HCT116 (cell line): ENCODE measurements at places on chromosomes 2 and 18.
A peak's percentile ranks its signal among the peaks of the same experiment; 100 is the strongest.

- no peaks in the 10 kb centered on the region for H3K36me3 ChIP-seq
- H3K27ac ChIP-seq, result no peak overlapping the region
- H3K4me1 ChIP-seq, result no peaks in the 10 kb centered on the region
- no peaks in the 10 kb centered on the region for H3K27me3 ChIP-seq
- DNase-seq, result no peak
Observed at GRCh38 chr2:26177122-26177521, 4.2 kb downstream of the GAREM2 start.

DNA sequence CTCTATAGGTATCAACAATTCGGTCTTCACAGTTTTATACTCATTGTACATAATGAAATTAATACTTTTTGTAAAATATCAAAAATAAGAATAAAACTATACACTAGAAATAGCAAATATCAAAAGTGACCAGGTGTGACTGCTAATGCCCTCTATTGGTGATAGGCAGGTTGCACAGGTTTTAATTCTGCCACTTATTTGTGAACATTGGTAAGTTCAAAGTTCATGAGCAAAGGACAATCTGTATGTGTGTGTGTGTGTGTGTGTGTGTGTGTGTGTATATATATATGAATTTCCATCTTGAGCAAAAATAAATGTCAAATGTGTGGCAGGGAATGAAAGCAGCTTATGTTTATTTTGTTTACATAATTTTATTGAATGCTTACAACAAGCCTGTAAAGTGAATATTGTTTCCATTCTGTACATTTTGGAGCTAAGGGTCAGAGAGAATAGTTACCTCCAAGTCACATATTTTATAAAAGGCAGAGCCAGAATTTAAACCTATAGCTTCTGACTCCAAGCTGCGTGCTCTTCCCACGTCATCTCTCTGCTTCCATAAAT, 537.4 kb downstream of the CPS1 start:
- H3K27ac ChIP-seq, result no peak overlapping the region
- DNase-seq, result peak; percentile 39
- H3K27me3 ChIP-seq, result no peaks in the 10 kb centered on the region
- no peak overlapping the region for H3K4me3 ChIP-seq
- H3K36me3 ChIP-seq, result no peaks in the 10 kb centered on the region
- no peaks in the 10 kb centered on the region for H3K4me1 ChIP-seq

DNA sequence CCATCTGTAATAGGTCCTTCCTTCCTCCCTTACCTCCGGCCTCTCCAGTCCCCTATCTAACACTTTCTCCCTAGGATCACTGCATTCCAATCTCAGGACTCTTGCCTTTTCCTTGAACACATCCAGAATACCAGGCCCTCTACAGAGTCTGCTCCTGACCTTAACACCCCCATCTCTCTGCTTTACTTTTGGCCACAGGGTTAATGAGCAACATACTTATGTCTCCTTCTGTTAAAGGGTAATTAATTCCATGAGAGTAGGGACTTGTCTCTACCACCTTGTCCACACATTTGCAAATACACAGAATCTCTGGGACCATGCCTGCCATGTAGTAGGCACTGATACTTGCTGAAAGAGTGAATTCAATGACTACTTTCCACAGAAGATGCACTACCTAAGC, 94.9 kb downstream of the COBLL1 start:
- no peaks in the 10 kb centered on the region for H3K4me1 ChIP-seq
- H3K36me3 ChIP-seq, result no peaks in the 10 kb centered on the region
- no peak overlapping the region for H3K4me3 ChIP-seq
- no peak for DNase-seq

DNA sequence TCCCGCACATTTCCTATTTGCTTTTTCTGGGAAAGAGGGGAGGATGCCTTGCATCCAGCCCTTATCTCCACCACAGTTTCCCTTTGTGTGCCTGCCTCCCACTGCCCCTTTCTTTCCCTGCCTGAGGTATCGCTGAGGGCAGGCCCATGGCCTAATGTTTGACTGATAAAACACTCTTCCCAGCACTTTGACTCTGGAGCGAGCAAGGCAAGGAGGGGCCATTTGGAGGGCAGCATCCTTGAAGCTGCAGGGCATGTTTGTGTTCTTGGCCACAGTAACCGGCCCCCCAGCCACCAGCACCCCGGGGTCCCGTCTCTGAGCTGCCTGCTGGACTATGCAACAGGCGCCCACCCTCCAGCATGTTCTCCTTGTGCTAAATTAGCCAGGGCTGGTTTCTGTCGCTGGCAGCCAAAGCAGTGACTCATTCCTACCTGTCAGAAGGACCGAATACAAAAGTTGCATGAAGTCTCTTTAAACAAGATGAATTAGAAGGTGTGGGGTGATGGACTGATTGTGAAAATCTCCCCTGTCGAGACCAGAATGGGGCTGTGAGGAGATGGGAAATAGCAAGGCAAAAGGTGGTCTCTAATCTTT, 50.7 kb downstream of the BCL2L11 start:
- H3K36me3 ChIP-seq, result no peaks in the 10 kb centered on the region; the same call in 1 of the 2 replicates
- H3K4me1 ChIP-seq, result peaks cover 42% of the 10 kb centered on the region
- no peaks in the 10 kb centered on the region for H3K27me3 ChIP-seq
- no peak for DNase-seq
- no peak overlapping the region for H3K4me3 ChIP-seq
- no peak overlapping the region for H3K27ac ChIP-seq

- H3K27me3 ChIP-seq, result no peaks in the 10 kb centered on the region
- DNase-seq, result no peak
- H3K4me1 ChIP-seq, result no peaks in the 10 kb centered on the region
- peaks cover 17% of the 10 kb centered on the region; the same call in 1 of the 2 replicates for H3K36me3 ChIP-seq
Observed at GRCh38 chr18:79904357-79905147, 46.9 kb downstream of the SLC66A2 start.

DNA sequence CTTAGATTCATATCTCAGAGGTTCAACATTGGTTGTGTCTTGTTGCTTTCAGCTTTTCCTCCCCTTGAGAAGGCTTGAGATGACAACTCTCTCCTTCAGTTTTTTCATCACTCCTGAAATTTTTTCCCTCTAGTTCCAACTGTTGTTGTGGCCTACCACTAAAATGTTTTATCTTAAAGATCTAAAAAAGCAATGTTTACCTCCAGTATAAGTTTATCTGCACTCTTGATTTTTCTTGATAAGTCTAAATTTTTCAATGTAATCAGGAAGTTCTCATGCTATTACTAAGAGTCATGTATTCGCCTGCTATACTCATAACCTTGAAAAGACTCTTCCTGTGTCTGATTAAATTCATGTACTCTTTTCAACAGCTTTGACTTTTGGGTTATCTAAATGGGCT, 366.3 kb upstream of the TFPI start:
- no peak overlapping the region for H3K4me3 ChIP-seq
- H3K36me3 ChIP-seq, result no peaks in the 10 kb centered on the region
- no peak for DNase-seq
- no peaks in the 10 kb centered on the region for H3K27me3 ChIP-seq
- no peak overlapping the region for H3K27ac ChIP-seq
- no peaks in the 10 kb centered on the region for H3K4me1 ChIP-seq

DNA sequence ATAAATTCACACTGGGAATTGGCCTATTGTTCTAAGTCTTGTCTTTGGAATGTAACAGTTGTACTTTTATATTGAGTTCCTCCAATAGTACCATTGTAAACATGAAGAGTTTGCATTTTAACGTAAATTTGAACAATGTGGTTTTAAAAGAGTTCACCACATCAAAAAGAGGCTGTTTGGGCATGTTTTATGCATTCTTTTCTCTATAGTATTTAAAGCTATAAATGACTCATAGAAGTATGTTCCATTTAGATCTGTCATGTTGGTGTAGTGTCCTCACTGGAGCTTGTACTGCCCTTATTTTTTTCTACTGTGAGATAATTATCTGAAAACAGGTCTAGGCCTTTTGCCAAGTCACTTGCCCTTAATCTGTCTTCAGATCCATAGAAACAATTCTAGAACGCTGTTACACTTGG, 141.9 kb downstream of the RHBDD1 start:
- H3K4me3 ChIP-seq, result no peak overlapping the region
- peak overlapping the region; percentile 81 for H3K27ac ChIP-seq
- DNase-seq, result no peak
- no peaks in the 10 kb centered on the region for H3K36me3 ChIP-seq
- no peaks in the 10 kb centered on the region for H3K27me3 ChIP-seq
- peaks cover 57% of the 10 kb centered on the region for H3K4me1 ChIP-seq

GRCh38 chr2:168278424-168278888, 31.1 kb upstream of the STK39 start:
- peak; percentile 39 for DNase-seq
- no peak overlapping the region for H3K27ac ChIP-seq
- no peaks in the 10 kb centered on the region for H3K27me3 ChIP-seq
- peaks cover 19% of the 10 kb centered on the region for H3K4me1 ChIP-seq
- H3K4me3 ChIP-seq, result no peak overlapping the region

- no peaks in the 10 kb centered on the region for H3K4me1 ChIP-seq
- H3K27me3 ChIP-seq, result no peaks in the 10 kb centered on the region
- H3K4me3 ChIP-seq, result no peak overlapping the region
- no peaks in the 10 kb centered on the region for H3K36me3 ChIP-seq
- H3K27ac ChIP-seq, result no peak overlapping the region
Observed at GRCh38 chr2:79887747-79888374, 375.0 kb downstream of the CTNNA2 start.

- H3K4me3 ChIP-seq, result no peak overlapping the region
- no peak overlapping the region for H3K27ac ChIP-seq
- no peak for DNase-seq
- no peaks in the 10 kb centered on the region for H3K4me1 ChIP-seq
Observed at GRCh38 chr18:66972681-66973080, 368.8 kb upstream of the CDH19 start.

- H3K27ac ChIP-seq, result no peak overlapping the region
- DNase-seq, result no peak
Observed at GRCh38 chr18:22841840-22842239, 91.3 kb upstream of the RBBP8 start.
